Effector memory CD8-positive, alpha-beta T cell (primary cell): ENCODE measurements at places on chromosomes 5 and 9.

DNA sequence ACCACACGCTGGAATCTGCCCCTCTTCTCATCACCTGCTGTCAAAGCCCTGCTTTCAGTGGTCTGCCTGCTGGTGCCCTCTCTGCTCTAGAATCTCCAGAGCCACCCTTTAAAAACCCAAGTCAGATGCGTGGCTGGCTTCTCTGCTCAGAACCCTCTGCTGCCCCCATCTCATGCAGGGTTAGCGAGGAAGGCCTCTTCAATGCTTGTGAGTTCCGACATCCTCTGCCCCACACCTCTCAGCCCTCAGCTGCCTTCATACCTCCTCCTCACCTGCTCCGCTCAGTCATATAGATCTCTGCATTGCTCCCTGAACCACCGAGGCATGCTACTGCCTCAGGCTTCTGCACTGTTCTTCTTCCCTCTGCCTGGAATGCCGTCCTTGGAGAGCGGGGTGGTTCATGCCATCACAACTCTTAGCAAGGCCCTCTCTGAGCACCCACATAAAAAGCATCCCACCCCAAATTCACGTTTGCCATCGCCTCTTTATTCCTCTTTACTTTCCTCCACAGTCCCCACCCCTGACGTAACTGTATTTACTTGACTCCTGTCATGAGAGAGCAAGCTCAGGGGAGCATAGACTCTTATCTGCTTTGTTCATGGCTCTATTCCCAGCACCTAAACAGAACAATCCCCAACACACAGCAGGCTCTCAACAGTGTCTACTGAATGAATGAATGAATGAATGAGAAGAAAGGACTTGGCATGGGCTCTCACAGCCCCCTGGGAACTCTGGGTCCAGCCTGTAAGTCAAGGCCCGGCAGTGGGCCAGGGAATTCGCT, 10.4 kb downstream of the SHB start:
- H3K4me1 ChIP-seq: peaks cover 2% of the 10 kb centered on the region
- no peaks in the 10 kb centered on the region for H3K27me3 ChIP-seq
- H3K36me3 ChIP-seq: no peaks in the 10 kb centered on the region
- DNase-seq: no peak
- H3K27ac ChIP-seq: no peak overlapping the region

DNA sequence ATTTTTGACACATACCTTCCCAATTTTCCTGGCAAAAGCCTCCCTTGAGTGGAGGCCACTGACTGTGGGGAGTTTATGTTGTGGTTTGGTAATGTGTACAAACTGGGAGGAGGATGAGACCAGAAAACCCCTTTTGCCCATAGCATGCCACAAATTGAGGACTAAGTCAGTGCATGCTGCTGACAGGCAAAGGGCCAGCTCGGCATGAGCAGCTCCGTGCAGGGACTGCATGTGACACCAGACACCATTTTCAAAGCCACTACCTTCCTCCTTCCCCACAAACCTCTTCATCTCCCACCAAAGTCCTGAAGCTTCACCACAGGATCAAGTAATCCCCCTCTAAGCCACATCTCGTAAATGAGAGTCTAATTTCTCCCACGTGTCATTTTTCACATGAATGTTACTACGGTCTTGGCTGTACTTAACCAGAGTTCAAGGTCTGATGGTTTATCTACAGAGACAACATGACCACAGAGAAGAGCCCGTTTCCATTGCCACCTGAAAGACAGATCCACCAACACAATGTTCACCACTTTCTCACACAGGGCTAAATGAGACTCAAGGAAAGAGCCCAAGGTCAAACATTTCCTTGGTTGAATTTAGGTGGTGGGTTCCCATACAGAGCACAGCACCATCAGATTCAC, 106.5 kb downstream of the NFIB start:
- H3K4me1 ChIP-seq: no peaks in the 10 kb centered on the region
- no peaks in the 10 kb centered on the region for H3K27me3 ChIP-seq
- no peak overlapping the region for H3K4me3 ChIP-seq

DNA sequence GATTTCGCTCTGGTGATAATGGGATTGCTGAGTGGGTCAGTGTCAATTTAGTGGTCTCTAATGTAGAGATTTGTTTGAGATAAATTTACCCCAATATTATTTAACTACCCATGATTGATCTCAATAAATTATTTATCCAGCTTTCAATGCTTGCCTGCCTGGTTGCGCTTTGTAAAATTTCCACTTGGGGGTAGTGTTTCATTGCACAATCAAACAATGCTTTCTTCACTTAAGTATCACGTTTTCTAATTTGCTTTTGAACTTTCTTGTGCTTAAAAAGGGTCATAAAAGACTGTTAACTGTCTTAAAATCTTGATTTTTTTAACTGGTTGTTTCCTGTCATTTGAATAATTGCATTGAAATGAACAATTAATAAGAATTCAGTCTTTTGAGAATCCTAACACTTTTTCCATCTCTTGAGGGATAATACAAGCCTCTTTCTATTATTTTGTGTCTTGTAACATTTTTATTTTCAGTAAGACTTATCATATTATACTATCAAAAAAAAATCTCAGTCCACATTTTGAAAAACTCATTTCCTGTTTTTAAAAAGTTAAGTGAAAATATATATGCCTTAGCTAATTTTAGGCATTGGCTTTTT, 18.7 kb downstream of the HSD17B4 start:
- no peak overlapping the region for H3K27ac ChIP-seq
- DNase-seq: no peak
- H3K36me3 ChIP-seq: peaks cover 24% of the 10 kb centered on the region
- no peak overlapping the region for H3K4me3 ChIP-seq
- H3K4me1 ChIP-seq: peaks cover 12% of the 10 kb centered on the region

DNA sequence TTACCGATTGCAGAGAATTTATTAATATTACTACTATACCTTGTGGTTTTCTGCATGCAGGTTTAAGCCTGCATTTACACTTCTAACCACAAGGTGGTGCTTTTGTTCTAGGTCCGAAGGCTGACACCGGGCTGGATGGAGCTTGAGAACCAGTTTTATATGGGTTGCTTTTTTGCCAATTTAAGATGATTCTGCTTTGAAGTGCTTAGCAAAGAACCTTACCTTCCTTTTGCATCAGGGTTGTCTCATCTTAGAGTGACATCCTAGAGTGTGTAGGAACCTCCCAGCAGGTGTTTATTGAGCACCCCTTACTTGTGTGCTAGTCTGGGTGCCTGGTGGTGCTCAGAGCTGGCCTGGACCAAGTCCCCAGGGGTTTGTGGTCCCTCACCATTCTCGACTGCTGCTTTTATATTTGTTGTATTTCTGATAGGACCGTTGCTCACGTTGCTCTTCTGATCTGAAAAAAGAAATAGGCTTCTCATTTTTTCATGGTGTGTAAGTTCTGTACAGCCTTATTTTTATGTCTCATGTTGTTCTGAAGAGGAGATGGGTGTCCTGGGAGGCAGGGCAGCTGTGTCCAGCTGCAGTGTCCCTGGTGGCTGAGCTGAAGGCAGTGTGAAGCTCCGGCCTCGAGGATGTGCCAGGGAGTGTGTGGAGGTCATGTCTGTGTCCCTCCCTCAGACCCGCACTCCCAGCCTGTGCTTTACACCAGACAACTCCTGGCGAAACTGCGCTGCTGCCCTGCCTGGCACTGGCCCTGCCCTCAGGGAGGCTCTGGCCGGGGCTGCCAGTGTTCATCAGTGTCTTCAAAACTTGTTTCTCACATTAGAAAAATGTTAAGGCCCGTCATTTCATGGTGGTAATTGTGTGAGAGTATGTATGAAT, 54.3 kb downstream of the EHMT1 start:
- no peak overlapping the region for H3K4me3 ChIP-seq
- peaks cover 27% of the 10 kb centered on the region for H3K36me3 ChIP-seq
- H3K4me1 ChIP-seq: peaks cover 29% of the 10 kb centered on the region

DNA sequence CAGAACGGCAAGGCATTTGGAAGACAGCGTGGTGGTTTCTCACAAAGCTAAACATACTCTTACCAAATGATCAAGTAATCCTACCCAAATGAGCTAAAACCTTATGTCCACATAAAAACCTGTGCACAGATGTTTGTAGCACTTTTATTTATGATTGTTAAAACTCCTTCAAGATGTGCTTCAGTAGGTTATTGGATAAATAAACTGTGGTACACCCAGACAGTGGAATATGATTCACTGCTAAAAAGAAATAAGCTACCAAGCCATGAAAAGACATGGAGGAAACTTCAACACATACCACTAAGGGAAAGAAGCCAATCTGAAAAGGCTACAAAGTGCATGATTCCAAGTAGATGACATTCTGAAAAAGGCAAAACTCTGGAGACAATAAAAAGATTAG, 94.2 kb downstream of the FOXD1 start:
- no peaks in the 10 kb centered on the region for H3K36me3 ChIP-seq
- H3K4me1 ChIP-seq: peaks cover 6% of the 10 kb centered on the region
- no peak for DNase-seq
- H3K4me3 ChIP-seq: no peak overlapping the region
- H3K27ac ChIP-seq: no peak overlapping the region
- peaks cover 59% of the 10 kb centered on the region for H3K27me3 ChIP-seq
